Hindlimb muscle (tissue), 1 donor: ENCODE measurements at places on chromosomes 2 and 18. TPM values are rescaled to one million over a fixed set of nuclear protein-coding genes. Genes with fewer than 3 reads are reported as not detected.

DNA sequence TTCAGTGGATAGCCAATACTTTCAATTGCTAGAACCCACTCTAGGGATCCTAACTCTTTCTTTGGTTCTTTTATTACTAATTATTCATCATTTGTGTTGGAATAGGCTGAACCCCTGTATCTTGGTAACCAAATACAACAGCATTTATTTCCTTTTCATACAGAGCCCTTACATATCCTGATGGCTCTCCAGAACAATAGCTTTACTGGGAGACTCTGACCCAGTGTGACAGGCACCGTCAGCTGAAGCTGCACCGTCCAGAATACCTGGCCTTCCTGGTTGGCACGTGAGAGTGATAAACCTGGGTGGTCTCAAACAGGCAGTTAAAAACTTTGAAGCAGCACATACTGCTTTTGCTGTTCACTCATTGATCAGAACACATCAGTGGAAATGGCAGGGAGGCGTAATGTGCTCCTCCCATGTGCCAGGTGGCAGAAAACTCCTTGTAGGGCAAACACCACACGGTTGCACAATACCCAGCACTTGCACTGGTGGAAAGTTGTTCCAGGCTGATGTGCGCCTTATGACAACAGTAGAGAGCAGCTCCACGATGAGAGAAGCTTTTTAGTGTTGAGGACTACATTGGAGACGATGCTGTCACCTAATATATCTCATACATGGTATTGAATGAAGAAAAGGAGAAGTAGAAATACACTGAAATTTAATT lies 456.2 kb downstream of the PARD3B start:
- DNase-seq = no peak

DNA sequence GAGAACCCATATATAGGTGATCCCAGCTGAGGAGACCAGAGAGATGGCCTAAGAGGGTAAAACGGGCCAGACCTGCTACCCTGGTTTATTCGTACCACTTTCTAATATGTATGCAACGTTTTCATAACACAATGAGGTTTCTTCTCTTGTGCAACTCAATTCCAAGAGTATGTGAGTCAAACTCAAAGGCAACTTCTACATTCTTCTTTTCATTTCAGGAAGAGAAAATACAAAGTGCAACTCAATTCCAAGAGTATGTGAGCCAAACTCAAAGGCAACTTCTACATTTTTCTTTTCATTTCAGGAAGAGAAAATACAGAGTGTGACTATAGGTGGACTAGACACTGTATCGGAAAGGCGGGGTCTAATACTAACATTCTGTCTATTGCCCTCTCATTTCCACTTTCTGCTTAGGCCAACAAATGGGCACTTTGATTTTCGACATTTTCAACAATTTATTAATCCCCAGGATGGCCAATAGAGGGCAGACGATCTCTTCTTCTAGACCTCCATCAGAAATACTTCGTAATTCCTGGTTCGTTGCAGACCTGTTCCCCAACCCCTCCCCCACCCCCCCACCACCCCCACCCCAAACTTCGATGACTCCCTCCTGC lies 3.7 kb upstream of the CRIM1 start:
- DNase-seq = peak; percentile 44

DNA sequence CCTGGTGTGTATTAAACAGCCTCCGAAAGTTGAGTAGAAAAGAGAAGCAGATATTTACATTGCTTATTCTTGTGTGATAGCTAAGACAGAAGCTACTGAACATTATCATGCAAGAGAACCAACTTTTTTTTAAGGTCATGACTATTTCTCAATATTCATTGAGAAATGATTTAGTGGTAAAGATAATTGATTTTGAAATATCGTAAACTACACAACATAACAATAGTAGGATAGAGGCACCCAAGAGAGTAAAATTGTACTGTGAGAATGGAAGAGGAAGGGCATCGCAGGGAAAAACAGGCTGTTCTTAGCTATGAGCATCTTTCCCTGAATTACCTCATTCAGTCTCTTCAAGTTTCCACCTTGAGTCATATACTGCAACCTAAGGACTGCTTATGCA lies 25.2 kb downstream of the HRH4 start:
- no peak for DNase-seq

DNA sequence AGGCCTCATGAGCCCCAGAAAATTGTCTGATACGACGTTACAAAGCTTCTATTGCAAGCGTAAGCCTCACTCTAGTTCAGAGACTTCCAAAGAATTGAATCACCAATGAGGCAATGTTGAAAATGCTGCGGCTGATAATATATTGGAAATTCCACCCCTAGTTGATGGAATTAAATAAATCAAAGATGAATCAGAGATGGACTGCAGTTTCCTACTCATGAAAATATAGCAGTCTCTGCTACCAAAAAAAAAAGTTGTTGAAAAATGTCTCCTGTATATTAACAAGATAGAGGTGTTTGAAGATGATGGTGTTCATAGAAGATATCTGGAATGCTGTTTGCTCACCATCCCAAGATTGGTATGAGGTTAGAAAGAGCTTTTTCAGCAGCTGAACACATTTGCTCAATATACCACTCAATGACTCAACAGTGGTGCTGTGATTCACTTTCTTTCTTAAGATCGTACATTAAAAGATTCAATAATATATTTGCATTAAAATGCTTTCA lies 99.8 kb upstream of the ARHGAP28 start:
- no peak for DNase-seq

RAD51AP2 gene
- polyA plus RNA-seq = 0.25 TPM
